Activated effector memory CD4-positive, alpha-beta T cell treated with Interleukin-2 at 50 U/mL for 16 hours (primary cell): ENCODE measurements at places on chromosomes 2 and 18.
A peak's percentile ranks its signal among the peaks of the same experiment; 100 is the strongest.

- DNase-seq, result no peak
Measured at GRCh38 chr2:71789556-71790204, 336.3 kb downstream of the DYSF start.

DNA sequence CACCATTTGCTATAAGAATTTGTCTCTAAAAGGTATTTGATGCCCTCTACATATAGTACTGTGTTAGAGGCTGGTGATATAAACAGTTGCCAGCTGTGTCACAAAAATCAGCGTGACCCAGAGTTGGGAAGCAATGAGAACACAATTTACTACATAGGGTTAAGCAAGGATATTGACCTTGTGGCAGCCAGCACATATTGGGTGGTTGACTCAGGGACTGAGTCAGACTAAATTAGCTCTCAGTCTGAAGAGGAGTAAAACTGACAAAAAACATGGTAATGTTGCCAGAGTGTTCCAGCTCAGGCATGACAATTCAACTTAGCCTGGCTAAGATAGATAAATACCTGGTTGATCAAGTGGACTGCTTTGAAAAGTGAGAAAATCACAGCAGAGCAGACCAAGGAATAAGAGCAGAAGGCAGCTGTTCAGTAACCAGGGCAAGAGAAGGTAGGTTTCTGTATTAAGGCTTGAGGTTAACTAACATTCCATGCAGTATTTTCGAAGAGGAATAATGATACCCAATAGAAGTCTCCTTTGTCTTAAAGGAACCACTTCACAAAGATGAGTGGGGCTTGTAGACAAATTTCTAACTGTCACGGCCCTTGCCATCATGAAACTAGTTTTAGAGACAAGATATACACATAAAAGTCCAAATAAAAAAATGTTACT is 108.2 kb upstream of the ERBB4 start:
- DNase-seq, result no peak

GRCh38 chr2:121598087-121598486 is 51.2 kb downstream of the CLASP1 start:
- no peak for DNase-seq

GRCh38 chr2:109196081-109196875 is 67.3 kb downstream of the SH3RF3 start:
- DNase-seq, result no peak

DNA sequence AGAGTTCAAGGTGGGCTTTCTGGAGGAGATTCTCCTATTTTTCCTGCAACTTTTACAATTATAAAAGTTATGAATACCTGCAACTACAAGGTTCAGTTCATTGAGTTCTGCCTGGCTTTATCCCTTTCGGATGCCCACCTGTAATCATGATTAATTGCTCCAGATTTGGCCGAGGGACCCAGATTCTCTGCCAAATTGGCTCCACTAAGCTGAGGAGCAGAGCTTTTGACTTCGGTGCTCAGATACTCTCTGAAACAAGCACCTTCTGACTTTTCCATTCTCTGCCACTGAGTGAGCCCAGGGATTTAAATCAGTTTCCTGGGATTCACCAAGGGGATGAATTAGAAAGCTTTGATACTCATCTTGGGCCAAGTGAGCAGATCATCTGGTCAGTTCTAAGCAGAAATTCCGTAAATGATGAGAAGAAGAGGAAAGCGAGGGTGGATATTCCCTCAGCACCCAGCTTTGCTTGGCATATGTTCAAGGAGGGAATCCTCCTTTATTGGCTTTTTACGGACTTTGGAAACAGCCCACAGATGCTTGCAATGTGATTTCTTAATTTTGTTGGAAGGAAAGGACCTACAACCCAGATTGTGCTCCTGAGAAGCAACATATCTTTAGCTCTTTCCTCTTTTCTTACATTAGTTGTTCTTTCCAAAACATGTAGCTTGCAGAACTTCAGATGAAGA is 179.2 kb downstream of the SETBP1 start:
- no peak for DNase-seq

DNA sequence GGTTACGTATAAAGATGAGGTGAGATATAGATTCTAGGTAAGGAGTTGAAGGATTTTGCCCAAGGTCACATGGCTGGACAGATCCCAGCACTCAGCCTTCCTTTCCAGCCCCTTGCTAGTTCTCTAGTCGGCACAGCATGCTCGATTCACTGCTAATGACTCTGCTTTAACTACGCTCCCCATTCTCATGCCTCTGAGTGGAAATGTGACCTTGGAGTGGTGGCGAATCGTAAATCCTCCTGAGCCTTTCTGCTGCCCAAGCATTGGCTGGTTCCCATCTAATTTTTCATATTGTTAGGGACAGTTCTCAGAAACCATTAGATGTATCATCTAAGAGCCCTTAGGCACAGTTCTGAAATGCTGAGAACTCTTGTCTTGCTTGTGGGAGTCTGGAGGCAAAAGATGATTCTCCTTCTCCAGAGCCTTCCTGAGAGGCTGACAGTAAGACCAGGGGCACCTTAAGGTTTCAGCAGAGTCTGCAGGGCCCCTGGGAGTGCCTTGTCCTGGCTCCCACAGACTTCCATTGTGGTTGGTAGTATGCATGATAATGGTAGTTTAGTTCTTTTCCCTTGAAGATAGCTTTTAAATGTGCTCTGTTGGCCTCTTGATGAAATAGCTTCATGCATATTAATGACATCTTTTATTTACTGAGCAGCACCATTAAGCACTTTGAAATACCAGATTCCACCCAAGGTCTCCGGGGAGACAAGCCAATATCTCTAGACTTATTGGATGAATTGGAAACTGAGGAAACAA is 377.8 kb upstream of the SLC14A2 start:
- no peak for DNase-seq

GRCh38 chr2:32711219-32711618 is 83.4 kb downstream of the TTC27 start:
- DNase-seq, result no peak

GRCh38 chr2:88110830-88111229 is 17.0 kb downstream of the FABP1 start:
- no peak for DNase-seq

- DNase-seq, result no peak
Measured at GRCh38 chr2:151251012-151251411, 10.7 kb downstream of the RBM43 start.

GRCh38 chr2:179909845-179910734 is 48.7 kb upstream of the ZNF385B start:
- no peak for DNase-seq

GRCh38 chr2:217035967-217036366 is 176.1 kb upstream of the TNP1 start:
- DNase-seq, result no peak

- peak; percentile 35 for DNase-seq
Measured at GRCh38 chr2:100580367-100581276, 17.8 kb downstream of the PDCL3 start.

DNA sequence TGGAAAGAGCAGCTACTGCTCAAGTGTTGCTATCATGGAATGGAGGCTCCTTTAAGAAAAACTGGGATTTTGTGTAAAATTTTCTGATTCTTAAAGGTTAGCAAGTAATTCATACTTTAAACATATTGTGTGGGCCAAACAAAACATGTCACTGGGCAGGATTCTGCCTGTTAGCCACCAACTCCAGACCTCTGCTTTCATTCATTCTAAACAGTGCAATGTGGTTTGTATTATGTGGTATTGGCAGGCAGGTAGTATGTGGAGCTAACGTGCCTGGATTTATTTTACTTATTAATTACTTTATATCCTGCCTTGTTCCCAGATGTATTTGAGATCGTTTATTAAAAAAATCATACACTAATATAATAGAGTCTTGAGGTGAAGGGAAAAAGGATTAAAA is 1521.3 kb upstream of the ACVR2A start:
- no peak for DNase-seq

DNA sequence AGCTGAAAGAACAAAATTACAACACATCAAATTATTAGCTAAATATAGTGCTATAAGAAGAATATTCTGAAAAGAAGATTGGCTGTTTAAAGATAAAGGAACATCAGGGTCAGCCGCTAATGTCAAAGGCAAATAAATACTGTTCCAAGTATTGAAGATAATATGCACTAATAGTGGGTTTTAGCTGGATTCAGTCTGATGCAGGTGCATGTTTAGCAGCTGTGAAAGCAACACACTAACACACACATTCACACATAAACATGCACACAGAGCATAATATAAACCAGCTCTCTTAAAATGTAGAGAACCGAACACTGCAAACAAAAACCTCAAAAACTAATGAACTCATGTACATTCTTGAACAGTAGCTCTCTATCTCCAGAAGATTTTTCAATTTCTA is 634.6 kb downstream of the ERBB4 start:
- no peak for DNase-seq

GRCh38 chr2:223464071-223464470 is 138.1 kb downstream of the SCG2 start:
- DNase-seq, result no peak

DNA sequence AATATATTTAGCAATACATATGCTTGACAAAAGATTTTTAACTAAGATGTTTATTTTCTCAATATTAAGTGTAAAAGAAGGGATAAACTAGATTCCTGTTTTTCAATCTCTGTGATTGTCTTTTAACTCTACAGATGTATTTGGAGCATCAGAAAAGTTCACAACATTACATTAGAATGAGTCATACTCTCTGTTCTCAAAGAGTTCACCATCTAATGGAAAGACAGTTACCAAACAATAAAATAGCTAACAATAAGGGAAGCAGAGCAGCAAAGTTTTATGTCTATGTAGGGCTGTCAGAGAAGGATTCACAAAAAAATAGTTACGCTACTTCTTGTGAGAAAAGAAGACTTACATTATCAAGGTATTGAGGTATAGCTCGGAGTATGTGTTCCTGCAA is 109.2 kb upstream of the MAP2 start:
- DNase-seq, result no peak

DNA sequence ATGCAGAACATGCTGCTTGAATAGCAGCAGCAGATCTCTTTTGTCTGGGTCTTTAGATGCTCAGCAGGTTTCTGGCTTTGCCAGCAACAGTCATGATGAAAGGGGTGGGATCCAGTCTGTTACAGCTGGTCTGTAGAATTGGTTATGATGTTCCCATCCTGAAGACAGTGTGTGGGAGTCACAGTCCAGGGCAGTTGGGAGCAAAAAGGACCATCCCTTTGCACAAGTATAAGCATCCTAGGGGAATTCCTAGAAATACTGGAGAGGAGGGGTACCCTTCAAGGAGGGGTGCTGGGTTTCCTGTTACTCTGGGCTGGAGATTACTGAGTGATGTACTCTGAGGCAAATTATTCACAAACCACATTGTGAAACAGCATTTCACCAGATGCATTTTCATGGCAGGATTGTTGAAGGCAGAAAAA is 119.9 kb upstream of the RND3 start:
- no peak for DNase-seq

- DNase-seq, result no peak
Measured at GRCh38 chr2:150526827-150527226, 39.4 kb upstream of the RND3 start.
